ENCODE measurements at places on chromosomes 6 and 20.

DNA sequence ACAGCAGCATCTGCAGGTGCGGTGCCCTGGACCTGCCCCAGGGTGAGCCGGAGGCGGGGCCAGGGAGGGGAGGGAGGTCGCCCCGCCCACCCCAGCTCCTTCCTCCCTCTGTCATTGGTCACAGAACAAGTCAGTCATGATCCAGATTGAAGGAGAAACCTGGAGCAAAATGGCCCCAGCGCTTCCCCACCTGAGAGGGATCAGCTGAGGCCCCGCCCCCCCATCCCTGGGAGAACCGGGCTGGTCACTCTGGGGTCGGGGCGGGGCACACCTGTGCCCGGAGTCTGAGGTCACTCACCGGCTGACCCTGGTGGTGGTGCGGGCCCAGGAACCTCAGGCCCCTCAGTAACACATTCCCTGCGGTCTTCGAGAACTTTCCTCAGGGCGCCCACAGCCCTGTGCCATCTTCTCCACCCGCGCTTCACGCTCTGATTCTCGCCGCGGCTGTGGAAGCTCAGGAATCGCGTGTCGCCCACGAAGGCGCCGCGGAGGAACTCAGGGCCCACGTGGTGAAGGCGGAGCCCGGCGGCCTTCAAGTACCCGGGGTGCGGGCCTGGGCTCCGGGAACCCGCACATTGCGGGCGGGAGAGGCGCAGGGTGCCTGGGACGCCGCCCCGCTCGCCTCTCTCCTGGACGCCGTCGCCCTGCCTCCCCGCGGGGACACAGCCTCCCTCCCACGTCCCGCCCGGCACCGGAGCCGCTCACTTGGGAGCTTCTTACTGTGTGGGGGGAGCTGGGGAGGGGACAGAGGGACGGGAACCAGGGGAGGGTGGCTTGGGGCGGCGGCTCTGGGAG, 36.4 kb upstream of the HLA-C start:
- no peak for DNase-seq

DNA sequence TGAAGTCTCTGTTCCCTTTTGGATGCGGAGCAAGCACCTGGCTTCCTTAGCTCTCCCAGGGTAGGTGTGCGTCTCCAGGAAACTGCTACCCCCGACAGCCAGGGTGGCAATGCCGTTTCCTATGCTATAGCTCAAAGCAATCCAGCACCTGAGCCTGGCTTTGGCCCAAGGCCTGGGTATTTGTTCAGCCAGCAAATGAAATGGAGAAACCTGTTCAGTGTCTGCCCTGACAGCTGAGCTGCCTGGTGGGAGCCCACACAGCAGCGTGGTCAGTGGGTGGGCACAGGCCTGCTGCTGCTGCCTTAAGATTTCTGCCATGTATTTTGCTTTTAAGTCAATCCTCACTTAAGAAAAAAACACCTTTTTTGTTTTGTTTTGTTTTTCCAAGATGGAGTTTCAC, 13.7 kb downstream of the SPATA2 start:
- DNase-seq: no peak

DNA sequence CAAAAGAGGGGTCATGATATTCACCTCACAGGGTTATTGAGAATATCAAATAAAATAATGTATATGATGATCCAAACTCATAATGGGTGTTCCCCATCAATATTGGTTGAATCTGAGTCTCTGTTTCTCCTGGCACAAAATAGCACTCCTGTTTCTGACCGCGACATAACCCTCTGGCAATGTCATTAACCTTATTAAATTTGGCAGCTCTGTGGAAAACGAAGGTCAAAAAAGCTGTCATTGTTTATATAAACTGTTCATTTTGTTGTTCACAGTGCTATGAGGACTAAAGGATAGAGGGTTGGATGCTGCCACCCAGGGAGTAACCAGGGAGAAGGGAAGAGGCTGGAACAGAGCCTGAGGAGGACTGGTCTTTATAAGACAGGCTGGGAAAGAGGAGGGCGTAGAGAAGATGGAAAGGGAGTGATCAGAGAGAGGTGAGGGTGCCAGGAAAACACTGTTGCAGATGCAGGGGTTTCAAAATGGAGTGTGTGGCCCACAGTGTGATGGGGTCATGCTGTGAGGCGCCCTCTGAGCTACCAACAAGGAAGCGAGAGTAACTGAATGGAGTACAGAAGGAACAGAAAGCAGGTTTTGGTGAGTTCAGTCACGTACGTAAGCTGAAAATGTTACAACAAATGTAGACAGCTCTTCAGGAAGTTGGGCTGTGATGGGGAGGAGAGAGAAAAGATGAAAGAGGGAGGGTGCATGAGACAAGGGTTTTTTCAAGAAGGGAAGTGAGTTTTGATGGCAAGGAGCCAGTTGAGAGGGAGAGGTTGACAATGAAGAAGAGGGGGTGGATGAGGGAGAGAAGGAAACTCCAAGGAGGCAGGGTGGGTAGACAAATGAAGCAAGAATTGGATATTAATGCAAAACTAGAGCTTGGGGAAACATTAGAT, 251.6 kb upstream of the TAB2 start:
- no peak for DNase-seq

DNA sequence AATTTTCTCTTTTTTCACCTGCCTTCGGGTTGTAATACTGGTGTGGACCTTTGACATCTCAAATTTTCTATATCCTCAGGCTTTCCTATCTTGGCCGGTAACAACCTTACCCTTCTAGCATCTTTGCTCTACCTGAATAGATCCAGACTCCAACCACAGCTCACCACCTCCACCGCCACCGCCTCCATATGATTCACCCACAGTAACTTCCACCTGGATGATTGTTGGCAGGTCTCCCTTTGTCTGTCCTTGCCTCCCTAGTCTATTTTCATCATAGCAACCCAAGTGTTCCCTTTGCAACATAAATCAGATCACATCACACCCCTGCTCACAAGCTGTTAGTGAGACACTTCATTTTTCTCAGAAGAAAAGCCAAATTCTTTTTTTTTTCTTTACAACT, 525.8 kb upstream of the POU3F2 start:
- no peak for DNase-seq

- no peak for DNase-seq
Observed at GRCh38 chr6:29790626-29791025, 37.0 kb upstream of the HLA-G start.

DNA sequence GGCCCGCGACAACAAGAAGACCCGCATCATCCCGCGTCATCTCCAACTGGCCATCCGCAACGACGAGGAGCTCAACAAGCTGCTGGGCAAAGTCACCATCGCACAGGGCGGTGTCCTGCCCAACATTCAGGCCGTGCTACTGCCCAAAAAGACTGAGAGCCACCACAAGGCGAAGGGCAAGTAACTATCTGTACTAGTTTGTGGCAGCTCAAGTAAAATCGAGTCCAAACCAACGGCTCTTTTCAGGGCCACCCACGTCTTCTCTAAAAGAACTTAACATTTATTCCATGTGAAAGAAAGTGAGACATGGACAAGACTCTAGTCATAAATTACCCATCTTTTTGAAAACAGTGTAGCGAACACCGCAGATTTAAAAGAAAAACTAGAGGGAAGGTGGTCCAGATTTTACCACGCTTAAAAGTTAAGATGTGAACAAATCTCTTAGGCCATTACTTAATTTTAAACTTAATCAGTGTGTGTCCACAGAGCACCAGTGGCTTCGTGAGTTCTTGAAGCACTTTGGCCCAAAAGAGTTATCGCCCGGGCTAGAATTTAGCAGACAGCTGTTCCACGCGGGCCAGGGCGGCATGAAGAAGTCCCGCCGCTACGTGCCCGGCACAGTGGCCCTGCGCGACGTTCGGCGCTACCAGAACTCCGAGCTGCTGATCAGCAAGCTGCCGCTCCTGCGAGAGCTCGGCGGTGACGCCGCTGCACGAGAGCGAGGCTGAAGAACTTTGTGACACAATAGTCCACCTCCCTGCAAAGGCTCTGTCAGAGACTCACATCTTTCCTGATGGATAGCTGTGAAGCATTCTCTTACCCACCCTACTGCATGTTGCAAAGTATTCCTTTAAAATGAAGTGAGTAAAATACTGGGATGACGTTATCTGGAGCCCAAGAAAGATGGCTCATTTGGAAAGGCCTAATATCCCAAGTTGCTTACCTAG, 113.9 kb upstream of the PRSS16 start:
- peak; percentile 75 for DNase-seq

GRCh38 chr20:46637020-46637419, 14.2 kb downstream of the SLC13A3 start:
- no peak for DNase-seq

DNA sequence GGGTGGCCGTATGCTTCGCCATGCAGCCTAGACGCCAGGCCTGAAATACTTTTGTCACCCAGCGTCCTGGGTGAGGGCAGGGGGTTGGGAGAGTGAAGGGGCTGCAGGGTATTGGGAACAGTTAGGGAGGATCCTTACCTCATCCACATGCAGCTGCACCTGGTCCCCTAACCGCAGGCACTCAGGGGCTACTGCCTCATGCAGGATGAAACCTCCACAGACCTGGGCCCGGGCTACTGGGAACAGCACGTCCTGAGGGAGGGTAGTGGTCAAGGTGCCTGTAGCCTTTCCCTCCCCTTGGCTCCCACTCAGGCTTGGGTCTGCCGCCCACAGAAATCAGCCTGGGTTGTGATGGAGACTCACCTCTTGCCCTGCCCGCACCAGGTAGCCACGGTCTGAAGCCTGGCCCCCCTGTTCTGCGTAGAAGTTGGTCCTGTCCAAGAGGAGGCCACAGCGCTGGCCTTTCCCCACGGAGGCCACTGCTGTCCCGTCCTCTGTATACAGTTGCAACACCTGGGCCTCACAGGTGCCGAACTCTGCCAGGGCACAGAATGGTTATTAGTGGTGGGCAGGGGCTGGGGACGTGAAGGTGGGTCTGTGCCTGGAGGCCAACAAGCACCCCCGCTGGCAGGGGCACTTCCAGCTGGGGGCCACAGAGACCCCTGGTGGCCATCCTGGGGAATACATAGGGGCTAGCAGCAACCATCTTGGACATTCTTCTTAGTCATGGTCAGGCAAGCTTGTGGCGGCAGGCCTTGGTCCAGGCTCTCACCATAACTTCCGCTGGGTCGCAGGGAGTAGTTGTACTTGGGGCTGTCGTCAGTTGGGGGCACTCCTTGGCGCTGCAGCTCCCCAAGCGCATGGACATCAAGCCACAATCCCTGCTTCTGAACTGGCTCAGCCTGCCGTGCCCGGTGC, 8.6 kb downstream of the AARS2 start:
- peak; percentile 47 for DNase-seq

- no peak for DNase-seq
Observed at GRCh38 chr6:107274288-107274687, 159.0 kb upstream of the BEND3 start.

GRCh38 chr20:23308024-23308423, 42.6 kb upstream of the NXT1 start:
- no peak for DNase-seq

GRCh38 chr6:170405311-170405975, 98.9 kb downstream of the FAM120B start:
- no peak for DNase-seq

GRCh38 chr20:46172455-46172854, 54.3 kb downstream of the CD40 start:
- DNase-seq: no peak

GRCh38 chr6:10458287-10458686, 43.4 kb upstream of the TFAP2A start:
- DNase-seq: no peak

GRCh38 chr6:156870924-156871539, 93.9 kb downstream of the ARID1B start:
- DNase-seq: no peak

- no peak for DNase-seq
Observed at GRCh38 chr20:14470977-14471661, 133.7 kb upstream of the FLRT3 start.

DNA sequence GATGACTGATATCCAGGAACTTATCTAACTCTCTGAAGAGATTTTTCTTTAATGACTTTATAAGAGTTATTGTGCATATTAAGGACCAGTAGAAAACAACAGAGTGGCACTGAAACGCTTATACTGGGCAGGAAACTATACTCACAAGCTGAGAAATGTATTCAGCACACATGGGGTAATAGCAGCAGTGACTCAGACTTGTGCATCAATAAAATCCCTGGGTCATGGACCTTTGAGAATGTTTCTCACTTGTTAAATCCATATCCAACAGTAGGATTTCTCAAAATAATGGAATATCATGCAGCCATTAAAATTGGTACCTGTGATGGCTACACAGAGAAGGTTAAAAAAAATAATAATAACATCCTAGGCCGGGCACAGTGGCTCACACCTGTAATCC, 219.5 kb downstream of the BTBD9 start:
- DNase-seq: no peak

- DNase-seq: no peak
Observed at GRCh38 chr20:48926821-48927220, 5.3 kb downstream of the ARFGEF2 start.

DNA sequence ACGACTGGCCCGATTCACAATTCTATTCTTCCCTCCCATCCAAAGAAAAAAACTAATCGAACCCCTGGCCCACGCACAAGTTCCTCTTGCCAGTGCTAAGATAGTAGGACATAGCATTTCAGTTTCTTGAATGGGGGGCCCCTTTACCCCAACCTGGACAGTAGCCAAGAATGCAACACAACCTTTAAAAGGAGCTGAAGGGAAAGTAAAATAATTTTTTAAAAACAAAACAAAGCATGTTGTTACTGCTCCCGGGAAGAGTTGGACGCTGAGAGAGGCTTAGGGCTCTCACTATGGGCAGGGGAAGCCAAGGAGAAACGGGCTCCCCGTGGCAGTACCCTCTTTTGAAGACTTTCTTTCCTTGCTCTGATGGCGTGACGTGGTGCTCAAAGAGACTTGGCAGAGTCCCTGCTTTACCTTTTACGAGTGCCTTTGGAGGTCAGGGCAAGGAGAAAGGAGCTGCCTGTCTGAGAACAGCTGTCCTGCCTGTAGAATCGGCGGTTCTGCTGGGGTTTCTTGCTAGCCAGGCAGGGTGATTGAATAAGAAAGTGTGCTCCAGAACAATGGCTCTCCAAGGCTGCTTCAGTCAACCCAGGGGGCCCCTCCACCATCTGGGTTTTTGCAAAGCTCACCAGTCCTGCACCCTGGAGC, 5.8 kb downstream of the TFAP2C start:
- DNase-seq: no peak

DNA sequence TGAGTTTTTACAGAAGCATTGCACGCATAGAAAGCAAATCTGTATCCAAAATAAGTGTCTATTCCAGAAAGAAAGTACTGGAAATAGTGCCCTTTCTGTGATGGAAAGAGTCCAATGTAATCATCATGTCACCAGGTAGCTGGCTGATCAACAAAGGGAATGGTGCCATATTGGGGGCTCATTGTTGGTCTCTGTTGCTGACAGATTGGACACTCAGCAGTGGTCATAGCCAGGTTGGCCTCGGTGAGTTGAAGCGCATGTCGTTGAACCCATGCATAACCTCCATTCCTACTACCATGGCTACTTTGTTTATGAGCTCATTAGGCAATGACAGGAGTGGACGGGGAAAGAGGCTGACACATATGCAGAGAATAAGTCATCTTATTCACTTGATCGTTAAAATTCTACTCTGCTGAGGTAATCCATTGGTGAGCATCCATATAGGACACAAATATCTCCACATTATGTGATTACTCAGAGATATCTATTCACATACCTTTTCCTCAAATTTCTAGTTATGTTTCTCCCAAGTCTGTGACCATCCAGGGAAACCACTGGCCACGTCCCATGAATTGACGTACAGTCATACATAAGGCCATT, 560.5 kb downstream of the HAO1 start:
- no peak for DNase-seq

Data from liver (tissue), 10 donors.